Activated T-helper 1 cell treated with anti-CD3 and anti-CD28 coated beads, Interleukin-2, amount 50 U/mL, for 16 hours (primary cell): ENCODE measurements at places on chromosomes 13 and 19.

- no peak for DNase-seq
These were observed 17.0 kb downstream of the ALOX5AP start for GRCh38 chr13:30752201-30752797.

DNA sequence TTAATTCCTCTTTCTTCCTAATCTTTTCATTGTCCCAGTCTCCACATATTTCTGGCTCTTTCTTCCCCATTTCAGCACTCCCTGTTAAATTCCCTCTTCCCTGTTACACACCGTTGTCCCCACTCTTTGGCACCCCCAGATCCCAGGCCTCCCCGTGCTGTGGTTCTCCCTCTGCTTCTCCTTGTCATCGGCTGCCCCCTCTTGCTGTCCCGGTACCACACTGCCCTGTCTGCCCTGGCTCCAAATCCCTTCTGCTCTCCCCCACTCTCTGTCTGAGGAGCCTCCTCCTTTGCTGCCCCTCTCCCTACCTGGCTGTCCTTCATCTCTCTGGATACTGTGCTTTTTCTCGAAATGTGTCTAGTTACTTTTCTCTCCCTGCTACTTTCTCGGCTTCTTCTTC is 983 bp downstream of the ZNF415 start:
- no peak for DNase-seq

DNA sequence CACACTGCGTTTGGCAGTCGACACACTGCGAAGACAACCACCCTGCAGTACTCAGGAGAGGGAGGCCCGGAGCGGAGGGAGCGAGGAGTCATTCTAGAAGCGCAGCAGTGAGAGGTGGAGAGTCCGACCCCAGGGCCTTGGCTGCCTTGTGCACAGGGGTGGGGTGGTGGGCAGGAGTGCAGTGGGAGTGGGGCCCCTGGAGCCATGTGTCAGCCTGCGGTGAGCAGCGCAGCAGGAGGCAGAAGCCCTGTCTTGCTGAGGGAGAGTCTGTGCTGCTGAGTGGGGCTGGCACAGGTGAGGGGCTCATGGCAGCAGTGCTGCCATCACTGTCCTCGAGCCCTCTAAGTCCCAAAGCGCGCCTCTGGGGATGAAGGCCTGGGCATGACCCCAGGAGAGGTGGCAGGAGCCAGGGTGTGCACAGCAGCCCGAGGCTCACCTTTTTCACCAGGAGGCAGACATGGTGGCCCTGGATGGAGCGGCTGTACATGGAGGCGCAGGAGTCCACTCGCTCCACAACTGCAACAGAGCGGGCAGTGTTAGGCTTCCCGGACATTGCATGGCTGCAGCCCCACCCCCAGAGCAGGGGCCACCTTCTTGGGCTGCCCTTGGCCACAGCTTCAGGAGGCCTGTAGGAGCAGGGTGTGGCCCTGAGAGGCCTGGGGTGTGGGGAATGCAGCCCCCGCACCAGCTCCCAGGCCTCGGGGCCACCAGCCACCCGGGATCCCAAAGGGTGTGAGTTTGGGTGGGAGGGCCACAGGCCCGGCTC is 11.7 kb downstream of the IZUMO4 start:
- no peak for DNase-seq

DNA sequence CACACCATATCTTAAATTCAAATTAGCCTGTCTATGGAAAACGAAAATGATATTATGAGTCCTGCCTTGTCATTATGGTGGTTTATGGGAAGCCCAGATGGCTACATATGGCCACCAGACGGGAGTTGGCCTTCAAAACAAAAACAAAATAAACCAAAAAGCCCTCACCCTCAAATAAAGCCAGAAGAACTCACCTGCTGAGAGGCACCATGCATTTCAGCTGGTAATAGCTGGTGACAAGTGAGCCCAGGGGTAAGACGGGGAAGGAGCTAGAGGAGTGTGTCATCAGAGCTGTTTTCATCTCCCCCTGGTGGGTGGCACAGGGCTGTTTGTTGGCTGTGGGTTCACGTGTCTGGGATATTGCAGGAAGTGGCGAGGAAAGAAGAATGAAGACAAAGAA is 152.9 kb downstream of the EFNB2 start:
- no peak for DNase-seq
